ENCODE measurements at places on chromosomes 13 and 19. TPM values are rescaled to one million over a fixed set of nuclear protein-coding genes. Genes with fewer than 3 reads are reported as not detected.

The C5AR1 gene
- not detected for total RNA-seq

The GARIN5A gene
- 0.17 TPM for total RNA-seq

The NALCN gene
- 30.2 TPM for total RNA-seq

The KLK12 gene
- total RNA-seq = not detected

The ERFL gene
- total RNA-seq = not detected

The NLRP7 gene
- total RNA-seq = not detected

The ZNF563 gene
- 2.0 TPM for total RNA-seq

The RPL21 gene
- total RNA-seq = 955 TPM

The FGF9 gene
- total RNA-seq = not detected

The MBD3L2 gene
- not detected for total RNA-seq

The GIPR gene
- total RNA-seq = under 0.01 TPM

The SERTAD1 gene
- total RNA-seq = 22.3 TPM
